Stimulated activated CD8-positive, alpha-beta memory T cell treated with anti-CD3 and anti-CD28 coated beads, Interleukin-4, amount 100 ng/mL, for 1 hour (primary cell): ENCODE measurements at places on chromosomes 7 and 10.

- DNase-seq = no peak
Observed at GRCh38 chr7:64736575-64736974, 57.7 kb upstream of the ZNF138 start.

DNA sequence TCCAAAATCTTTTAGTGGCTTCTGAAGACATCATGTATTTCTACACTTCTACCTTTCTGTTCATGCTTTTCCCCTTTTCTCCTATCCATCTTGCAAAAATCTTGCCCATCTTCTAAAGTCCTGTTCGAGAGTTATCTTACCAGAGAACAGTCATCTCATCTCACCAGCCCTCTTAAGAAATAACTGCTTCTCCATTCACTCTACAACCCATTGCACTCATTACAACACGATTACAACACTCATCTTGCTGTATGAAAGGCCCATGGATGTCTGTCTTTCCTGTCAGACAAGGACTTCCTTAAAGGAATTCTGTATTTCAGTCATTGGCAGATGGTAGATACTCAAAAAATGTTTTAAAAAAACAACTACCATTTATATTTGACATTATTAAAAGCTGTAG, 30.8 kb downstream of the ZNF438 start:
- DNase-seq = no peak

- no peak for DNase-seq
Observed at GRCh38 chr10:114685456-114685855, 27.4 kb upstream of the ABLIM1 start.

DNA sequence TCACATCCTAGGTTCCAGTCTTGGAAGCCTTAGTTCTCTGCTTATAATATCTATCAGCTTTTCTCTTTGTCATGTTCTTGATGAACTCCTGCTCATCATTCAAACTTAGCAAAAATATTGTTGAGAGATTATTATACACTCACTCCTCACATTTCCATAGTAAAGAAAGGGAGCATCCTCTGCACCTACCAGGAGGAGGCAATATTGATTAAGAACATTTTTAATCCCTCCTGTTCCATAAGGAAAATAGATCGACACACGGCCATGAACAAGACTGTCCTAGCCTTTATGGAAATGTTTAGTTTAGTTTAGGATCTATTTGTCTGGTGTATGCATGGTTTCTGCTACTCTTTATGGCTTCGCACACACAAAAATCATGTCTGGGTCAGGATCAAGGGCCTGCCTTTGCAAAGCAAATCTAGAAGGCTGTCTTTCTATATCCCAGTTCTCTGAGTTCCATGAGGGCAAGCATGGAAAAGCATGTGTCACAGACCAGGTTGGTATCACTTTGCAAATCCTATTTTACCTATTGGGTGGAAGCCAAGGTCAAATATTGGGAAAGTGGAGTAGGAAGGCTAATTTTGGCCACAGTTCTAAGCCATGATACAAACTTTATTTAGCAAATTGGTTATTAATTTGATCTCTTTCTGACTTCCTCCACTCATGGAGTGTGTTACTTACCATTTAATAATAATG, 164.4 kb downstream of the MDFIC start:
- no peak for DNase-seq

DNA sequence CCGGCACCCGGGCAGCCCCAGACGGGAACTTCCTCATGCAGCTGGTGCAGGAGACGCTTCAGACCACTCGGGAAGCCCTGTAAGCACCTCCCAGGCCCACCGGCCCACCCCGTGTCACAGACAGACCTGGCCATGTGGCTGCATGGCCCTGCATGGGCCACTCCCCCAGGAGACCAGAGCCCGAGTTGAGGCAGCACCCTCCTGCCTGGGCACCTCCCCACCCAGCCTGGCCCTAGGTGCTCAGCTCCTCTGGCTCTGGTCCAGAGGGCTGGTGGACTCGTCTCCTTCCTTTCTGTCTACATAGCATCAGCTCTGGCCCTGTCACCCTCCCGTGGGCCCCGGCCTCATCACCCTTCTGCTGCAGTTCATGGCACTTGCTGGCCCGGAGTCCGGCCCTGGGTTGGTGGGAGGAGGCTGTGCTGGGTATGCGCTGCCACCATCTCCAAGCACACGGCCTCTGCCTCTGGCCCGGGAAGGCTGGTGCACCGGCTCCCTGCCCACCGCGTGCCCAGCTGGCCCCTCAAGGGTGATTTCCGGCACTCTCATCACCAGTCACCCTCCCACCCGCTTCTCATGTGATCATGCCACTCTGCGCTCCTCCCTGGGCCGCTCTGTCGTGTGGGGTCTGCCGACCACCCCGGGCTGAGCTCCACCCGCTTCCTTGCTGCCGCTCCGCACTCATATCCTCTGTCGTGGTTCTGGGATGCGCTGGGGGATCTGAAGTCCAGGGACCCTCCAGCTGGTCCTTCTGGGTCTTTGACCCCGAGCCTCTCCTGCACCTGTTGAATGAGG, 53.1 kb upstream of the DPYSL4 start:
- DNase-seq = no peak
